C1 segment of cervical spinal cord (tissue), 14 donors: ENCODE measurements at places on chromosomes 7 and 10.

GRCh38 chr10:71367271-71367670, 29.4 kb upstream of the CDH23 start:
- DNase-seq, result no peak

DNA sequence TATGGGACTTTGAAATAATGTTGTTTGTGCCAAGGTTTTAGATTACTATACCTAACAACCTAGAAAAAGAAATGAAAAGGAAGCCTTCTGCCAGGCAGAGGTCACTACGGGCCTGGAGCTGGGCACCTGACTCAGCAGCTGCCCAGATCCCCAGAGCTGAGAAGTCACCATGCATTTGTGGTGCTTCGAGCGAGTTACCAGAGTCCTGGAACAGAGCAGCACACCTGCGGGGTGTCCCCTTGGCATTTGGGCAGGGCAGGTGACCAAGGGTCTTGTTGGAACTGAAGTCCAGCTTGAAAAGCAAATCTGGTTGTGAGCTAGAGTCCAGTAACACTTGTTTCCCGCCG, 25.5 kb downstream of the EGFR start:
- DNase-seq, result no peak

- DNase-seq, result no peak
Measured at GRCh38 chr10:108392286-108392685, 1227.8 kb upstream of the SORCS1 start.

DNA sequence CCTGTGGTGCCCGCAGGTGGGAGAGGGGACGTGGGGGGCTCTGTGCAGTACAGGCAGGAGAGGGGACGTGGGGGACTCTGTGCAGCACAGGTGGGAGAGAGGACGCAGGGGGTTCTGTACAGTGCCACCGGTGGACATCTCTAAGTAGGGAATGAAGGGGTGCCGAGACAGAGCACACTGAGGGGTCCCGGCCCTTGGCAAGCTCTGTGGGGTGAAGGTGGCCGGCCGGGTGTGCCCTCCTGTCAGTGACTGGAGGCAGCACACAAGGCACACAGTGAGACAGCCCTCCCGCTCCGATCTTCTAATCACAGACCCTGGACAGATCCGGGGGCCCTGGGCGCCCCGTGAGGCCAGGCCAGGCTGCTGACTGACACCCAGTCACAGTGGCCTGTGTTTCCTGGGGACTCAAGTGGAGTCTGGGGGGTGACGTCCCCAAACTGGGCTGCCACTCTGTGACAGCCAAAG, 11.2 kb downstream of the GPR146 start:
- DNase-seq, result no peak

DNA sequence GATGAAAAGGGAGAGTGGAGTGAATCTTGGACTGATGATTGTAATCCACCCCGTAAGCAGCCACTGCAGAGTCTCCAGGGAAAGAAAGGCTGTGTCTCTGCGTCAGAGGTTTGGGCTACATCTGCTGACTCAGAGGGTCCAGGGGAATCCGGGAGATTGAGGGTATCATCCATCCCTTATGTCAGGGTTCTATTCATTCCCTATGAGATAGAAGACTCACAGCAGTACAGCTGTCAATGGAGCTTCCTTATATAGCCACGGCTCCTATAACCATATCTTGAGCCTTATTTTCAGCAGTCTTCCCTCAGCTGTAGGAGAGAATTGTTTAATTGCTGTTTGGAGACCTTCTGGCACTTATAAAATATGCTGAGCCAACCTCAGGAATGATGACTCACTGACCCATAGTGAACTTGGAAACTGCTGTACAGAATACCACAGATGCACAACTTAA, 558.2 kb upstream of the PFKP start:
- DNase-seq, result no peak

GRCh38 chr10:124205432-124205831, 112.0 kb upstream of the CHST15 start:
- no peak for DNase-seq

- no peak for DNase-seq
Measured at GRCh38 chr10:21515361-21516241, 9.9 kb downstream of the SKIDA1 start.

DNA sequence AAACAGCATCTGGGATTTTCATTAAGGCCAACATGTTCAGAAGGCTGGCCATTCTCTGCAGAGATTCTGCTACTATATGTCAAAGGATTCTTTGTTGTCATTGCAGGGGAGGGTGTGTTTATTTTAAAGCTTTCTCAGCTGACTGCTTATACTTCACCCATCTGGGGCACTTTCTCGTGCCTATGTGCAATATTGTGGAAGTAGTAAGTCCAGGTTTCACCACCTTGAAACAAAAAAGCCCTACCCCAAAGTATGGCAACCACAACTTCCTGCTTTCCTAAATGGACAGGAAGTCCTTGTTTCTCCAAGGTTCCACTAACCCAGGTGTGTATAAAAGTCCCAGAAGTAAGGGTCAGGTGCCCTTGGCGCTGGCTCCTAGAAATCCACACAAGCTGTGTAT, 58.7 kb upstream of the COL1A2 start:
- no peak for DNase-seq

DNA sequence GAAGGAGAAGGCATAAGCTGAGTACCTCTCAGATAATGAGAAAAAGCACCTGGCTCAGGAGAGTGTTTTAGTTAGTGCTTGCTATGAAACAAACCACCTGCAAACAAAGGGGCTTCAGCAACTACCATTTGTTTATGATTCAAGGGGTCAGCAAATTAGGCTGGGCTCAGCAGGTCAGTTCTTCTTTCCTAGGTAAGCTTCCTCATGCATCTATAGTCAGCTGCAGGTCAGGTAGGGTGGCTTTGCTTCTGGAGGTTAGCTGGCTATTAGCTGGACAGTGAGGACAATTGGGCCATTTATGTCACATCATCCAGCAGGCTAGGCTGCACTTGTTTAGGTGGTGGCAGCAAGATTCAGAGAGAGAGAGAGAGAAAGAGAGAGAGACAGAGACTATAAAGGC, 185.5 kb downstream of the EMX2 start:
- DNase-seq, result no peak

- DNase-seq, result no peak
Measured at GRCh38 chr10:121221991-121222390, 370.8 kb downstream of the WDR11 start.

DNA sequence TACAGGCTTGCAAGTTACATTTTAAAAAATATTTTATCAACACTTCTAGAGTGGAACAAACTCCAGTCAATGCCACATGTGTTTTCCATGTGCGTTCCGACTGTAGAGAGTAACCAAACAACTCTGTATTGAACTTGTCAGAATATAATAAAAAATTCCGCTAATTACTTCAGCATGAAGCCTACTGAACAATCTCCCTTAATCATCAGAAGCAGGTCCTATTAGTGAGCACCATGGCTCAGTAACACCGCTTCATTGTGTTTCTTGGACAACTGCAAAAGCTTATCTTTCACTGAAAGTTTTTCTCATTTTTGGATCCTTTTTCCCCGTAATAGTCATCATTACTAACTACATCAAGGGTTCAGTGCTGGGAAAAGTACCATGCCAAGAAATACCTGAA, 117.0 kb downstream of the MKX start:
- no peak for DNase-seq

GRCh38 chr7:80443325-80443724, 68.5 kb downstream of the GNAT3 start:
- no peak for DNase-seq

GRCh38 chr7:100493476-100494264, 9.9 kb downstream of the NYAP1 start:
- no peak for DNase-seq

DNA sequence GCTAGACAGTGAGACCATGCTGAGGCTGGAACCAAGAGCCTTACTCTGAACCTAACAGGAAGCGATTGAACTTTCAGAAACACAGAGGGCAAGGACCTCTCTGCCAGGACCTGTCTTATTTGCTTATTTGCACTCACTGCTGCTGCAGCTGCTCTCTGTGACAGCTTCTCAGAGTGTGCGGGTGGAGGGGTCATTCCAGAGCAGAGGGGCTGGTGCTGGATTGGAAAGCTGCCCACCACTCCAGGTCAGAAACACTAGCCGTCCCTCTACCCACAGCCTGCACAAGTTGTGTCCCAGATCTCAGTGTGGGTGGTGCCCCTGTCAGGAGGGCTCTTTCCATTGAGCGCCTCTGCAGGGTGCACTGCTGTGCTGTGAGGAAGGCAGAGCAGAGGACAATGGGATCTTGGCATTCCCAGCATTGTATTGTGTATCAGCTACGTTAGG, 126.2 kb downstream of the CCNY start:
- no peak for DNase-seq

DNA sequence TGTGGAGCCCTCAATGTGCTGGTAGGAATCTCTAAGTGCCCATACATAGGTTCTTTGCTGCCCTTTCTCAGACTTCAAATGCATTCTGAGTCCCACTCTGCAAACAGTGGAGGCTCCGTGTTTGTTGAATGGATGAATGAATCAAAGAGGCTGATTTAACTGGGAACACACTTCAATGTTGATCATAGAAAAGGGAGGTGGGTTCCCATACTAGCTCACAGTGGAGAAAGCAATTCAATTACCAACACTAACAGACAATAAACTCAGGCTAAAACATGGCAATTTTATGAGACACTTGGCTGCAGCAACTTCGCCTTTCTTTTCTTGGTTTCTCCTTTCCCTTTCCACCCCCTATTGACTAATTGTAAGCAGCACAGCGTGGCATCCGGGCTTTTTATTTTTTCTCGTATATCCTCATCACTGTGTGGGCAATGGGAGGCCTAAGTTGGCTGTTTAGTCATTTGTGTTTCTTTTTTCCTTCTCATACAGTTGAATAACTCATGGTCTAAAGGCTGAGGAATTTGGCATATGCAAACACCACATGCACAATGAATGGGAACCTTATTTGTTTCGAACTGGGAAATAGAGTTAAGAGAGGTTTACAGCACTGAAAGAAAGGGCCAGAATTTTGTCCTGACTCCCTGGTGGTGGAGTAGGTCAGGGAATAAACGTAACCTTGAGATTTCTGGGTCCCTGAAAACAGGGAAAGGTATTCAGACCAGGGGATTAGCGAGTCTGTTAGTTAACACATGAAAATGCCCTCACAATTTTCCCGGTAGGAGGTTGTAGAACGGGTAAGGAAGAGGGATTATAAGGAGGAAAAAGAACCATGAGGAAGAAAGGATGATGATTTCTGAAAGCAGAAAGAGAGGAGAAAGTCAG, 858.5 kb downstream of the KCNMA1 start:
- peak; percentile 12 for DNase-seq

DNA sequence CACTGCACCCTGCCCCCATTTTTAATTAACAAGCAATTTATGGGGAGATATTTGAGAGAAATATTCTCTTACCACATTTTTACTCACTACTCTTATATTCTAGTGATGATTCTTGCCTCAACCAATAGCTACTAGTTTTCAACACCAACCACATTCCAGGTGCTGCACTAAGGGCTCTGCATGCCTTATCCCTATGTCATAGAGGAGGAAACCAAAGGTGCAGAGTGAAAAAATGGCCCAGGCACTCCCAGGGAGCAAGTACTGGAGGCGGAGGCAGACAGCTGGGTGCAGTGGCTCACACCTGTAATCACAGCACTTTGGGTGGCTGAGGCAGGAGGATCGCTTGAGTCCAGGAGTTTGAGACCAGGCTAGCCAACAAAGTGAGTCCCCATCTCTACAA, 35.5 kb upstream of the TPST1 start:
- DNase-seq, result no peak

GRCh38 chr10:119483001-119483400, 59.5 kb downstream of the RGS10 start:
- no peak for DNase-seq

DNA sequence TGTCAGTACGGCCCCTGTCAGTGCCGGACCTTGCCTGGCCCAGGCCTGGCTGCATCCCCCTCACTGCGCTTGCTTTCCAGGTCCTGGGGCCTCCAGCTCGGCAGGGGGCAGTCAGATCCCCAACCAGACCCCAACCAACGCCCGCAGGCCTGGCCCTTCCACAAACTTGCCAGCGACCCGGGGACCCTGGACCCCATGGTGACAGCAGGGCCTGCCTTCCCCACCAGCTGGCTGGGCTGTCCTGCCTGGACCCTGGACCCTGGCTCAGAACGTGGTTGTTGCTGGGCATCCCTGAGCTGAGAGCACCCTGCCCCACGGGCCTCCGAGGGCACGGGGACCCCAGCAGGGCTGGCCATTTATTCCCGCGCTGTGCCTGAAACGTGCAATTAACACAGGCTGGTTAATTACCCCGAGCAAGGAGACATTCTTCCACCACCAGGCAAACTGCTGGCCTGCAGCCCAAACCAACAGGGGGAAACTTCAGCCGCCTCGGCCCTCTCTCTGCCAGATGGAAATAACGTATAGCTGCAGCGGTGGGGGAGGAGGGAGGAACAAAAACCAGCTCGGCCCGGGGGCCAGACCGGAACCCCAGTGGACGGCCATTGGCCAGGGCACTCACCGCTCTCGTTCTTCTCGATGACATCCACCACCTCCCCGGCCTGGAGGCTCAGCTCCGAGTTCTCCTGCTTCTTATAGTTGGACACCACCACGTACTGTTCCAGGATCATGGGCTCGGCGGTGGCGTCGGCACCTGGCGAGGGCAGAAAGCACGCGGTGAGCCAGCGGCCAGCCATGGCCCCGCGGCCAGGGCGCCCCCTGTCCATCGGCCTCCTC, 167.1 kb downstream of the NEURL1 start:
- DNase-seq, result peak; percentile 43

DNA sequence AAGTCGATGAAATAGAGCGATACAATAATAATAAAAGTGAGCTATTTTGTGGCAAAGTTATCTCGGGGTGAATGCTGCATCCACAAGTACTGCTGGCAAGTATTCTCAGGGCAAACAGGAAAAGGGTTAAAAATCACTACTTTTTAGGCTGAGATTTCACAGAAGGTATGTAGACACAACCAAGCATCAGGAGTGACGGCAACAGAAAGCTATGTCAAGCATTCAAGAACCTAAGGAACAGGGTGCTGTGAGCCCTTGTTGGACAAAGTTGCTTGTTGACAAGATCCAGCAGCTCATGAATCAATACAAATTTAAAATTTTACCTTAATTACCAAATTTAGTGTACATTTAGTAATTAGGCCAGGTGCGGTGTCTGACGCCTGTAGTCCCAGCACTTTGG, 41.2 kb upstream of the C1QL3 start:
- DNase-seq, result no peak

DNA sequence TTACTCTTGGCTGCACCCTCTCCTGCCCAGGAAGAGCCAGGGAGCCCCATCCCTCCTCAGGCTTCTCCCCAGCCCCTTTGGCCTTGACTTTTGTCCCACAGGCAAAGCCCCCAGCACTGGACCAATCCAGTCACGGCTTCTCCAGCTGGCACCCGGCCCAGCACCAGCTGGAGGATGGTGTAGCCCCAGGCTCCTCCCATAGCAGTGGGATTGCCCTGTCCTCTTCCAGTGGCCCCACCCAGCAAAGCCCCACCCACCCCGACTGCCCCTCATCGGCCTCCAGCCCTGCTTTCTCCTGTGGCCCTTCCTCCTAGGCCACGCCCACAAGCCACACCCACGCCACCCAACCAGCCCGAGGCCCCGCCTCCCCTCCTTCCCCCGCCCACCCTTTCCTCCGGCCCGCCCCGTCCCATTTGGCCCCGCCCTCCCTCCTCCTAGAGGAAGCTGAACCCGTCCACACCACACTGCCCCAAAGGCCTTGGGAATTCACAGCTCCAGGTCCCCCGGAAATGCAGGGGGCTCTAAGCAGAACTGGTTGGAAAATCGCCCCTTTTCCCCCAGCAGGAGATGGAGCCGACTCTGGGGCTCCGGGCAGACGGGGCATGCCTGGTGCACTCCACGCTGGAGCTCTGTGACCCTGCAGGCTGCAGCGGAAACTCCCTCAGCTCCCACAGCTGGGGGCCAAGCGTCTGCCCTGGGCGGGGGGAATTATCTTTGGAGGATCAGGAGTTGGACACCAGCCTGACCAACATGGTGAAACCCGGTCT, 25.2 kb downstream of the GET4 start:
- peak; percentile 53 for DNase-seq
